ENCODE measurements at places on chromosomes 6 and 20. TPM values are rescaled to one million over a fixed set of nuclear protein-coding genes. Genes with fewer than 3 reads are reported as not detected.

DNA sequence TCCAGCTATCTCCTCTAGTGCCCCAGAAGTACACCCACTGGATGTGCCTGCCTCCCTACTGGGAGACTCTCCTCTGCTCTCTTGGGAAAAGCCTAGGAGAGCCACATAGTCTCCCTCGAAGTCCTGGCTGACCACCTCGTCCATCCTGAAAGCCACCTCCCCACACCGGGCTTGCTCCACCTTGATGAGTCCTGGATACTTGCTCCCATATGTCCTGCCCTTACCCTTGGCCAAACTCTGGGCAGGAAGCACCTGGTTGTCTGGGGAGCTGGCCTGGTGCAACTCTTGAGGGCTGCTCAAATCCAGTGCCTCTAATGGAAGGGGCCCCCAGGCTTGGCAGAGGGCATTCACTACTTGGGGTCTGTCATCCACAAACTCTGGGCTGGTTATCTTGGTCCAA is 19.3 kb downstream of the KIAA1755 start:
- H3K36me3 ChIP-seq = peaks cover 31% of the 10 kb centered on the region
- no peaks in the 10 kb centered on the region for H3K27me3 ChIP-seq
- peak; percentile 66 for DNase-seq

GRCh38 chr20:38346741-38347140 is 459 bp downstream of the LBP start:
- H3K27me3 ChIP-seq = peaks cover 12% of the 10 kb centered on the region
- H3K4me3 ChIP-seq = no peak overlapping the region
- no peaks in the 10 kb centered on the region for H3K4me1 ChIP-seq
- H3K36me3 ChIP-seq = peaks cover 2% of the 10 kb centered on the region

DNA sequence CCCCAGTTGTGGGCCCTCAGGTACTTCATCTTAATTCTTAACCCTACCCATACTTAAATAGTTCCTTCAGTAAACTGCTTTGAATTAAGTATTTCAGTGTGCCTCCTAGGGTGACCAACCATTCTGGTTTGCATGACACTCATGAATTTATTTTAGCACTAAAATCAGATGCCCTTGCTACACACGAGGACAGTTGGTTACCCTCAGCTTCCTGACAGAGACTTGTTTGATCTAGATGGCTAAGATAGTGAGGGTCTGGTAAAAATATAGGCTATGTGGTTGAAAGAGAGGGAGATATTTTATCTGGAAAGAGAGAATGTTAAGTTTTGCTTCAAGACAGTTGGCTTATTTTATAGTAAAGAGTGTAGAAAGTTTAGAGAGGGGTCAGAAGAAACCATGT is 10.6 kb downstream of the PGK2 start:
- no peaks in the 10 kb centered on the region for H3K36me3 ChIP-seq
- no peaks in the 10 kb centered on the region for H3K4me1 ChIP-seq
- DNase-seq = no peak

- DNase-seq = no peak
- no peaks in the 10 kb centered on the region for H3K27me3 ChIP-seq
- peaks cover 6% of the 10 kb centered on the region for H3K4me1 ChIP-seq
- no peaks in the 10 kb centered on the region for H3K36me3 ChIP-seq
Measured at GRCh38 chr6:105793130-105793529, 293.0 kb upstream of the PRDM1 start.

DNA sequence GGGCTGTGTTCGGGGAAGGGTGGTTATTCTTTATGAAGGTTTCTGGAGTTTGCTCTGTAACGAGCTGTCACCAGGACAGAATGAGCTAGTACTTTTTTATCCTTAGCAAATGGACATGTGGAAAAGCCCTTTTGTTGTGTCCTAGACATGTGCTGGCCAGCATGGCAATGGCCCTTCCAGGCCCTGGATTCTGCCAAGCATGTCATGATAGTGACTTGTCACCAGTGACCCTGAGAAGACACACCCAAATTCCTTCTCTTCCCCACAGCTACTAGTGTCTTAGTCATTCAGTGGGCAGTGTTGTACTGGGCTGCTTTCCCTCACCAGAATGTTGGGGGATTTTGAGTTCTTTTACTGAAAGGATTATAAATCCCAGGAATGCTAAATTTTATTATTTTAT is 74.0 kb upstream of the XRN2 start:
- H3K27ac ChIP-seq = no peak overlapping the region
- H3K4me3 ChIP-seq = no peak overlapping the region
- H3K4me1 ChIP-seq = no peaks in the 10 kb centered on the region
- H3K36me3 ChIP-seq = peaks cover 6% of the 10 kb centered on the region

FGD2 gene
- not detected for total RNA-seq

MEI4 gene
- total RNA-seq = not detected

UBE3D gene
- 2.5 TPM for total RNA-seq

ULBP3 gene
- total RNA-seq = 6.1 TPM
